HL-60 (cell line): ENCODE measurements at places on chromosomes 6 and 20.

GRCh38 chr20:40960521-40960956 is 68.1 kb upstream of the TOP1 start:
- no peak for DNase-seq

DNA sequence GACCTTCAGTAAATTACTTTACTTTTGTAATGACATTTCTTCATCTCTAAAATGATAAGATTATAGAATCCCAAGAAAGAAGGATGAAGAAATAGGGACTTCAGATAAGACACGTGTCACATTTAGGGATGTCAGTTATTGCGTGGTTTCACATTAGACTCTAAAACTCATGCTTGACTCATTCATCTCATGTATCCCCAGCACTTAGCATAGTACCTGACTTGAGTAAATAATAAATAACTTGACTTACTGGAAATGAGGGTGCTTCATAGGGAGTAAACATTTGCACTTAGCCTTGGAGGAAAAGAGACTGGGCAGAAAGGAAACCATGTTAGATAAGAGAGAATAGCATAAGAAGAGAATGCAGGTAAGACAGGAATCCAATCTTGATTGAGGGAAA is 37.2 kb downstream of the VTA1 start:
- DNase-seq = no peak

- no peak for DNase-seq
Observed at GRCh38 chr6:6775074-6775473, 186.6 kb downstream of the LY86 start.

- DNase-seq = no peak
Observed at GRCh38 chr6:11333132-11333849, 100.8 kb upstream of the NEDD9 start.

- DNase-seq = no peak
Observed at GRCh38 chr6:89308525-89309395, 6.3 kb downstream of the GABRR2 start.
